ENCODE measurements at places on chromosomes 3 and 15.

DNA sequence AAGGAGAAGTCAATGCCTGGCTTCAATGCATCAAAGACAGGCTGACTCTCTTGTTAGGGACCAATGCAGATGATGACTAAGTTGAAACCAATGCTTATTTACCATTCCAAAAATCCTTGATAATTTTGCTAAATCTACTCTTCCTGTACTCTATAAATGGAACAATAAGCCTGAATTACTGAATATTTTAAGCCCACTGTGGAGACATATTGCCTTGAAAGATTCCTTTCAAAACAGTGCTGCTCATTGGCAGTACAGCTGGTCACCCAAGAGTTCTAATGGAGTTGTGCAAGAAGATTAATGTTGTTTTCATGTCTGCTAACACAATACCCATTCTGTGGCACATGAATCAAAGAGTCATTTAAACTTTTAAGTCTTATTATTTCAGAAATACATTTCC, 181.0 kb upstream of the CBLB start:
- DNase-seq, result no peak

DNA sequence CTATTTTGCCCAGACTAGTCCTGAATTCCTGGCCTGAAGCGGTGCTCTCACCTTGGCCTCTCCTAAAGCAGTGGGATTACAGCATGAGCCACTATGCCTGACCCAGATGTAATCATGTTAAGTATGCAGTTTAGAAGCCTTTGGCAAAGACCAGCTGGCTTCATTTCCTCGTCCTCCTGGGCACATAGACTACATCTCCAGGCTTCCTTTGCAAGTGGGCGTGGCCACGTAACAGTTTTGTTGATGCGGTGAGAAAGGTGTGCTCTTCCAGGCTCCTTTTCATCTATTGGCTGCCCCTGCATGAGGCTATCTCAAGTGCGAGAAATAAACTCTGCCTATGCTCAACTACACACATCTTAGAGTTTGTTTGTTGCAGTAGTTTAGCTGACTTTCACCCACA, 13.0 kb downstream of the SV2B start:
- DNase-seq, result no peak

GRCh38 chr3:14127516-14128161, 2.8 kb downstream of the TMEM43 start:
- no peak for DNase-seq

DNA sequence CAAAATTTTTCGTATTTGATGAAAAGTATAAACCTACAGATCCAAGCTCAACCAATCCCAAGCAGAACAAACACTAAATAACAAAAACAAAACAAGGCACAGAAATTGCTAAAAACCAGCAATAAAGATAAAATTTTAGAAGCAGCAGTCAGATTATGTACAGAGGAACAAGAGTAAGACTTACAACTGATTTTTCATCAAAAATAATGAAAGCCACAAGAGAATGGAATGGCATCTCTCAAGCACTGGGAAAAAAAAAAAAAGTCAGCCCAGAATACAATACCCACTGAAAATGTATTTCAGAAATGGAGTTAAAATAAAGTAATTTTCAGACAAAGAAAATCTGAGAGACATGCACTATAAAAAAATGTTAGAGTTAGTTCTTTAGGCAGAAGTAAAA, 27.0 kb downstream of the GPR156 start:
- no peak for DNase-seq

DNA sequence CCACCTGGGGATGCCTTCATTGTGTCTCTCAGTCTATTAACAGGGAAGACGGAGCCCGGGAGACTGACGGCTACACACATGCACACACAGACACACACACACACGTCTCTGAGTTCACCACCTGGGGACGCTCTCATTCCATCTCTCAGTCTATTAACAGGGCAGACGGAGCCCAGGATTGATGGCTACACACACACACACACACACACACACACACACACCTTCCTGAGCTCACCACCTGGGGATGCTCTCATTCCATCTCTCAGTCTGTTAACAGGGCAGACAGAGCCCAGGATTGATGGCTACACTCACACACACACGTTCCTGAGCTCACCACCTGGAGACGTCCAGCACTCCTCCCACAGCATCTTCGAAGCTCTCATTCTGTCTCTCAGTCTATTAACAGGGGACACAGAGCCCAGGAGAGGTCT, 143.9 kb downstream of the OR4M2 start:
- DNase-seq, result no peak
